T-helper 17 cell (primary cell): ENCODE measurements at places on chromosomes 7 and 10.

- DNase-seq = no peak
Measured at GRCh38 chr10:94005050-94005449, 11.3 kb downstream of the PLCE1 start.

GRCh38 chr7:138876326-138876725 lies 78.3 kb upstream of the ATP6V0A4 start:
- DNase-seq = no peak

- DNase-seq = no peak
Measured at GRCh38 chr7:43308913-43309705, 196.7 kb downstream of the HECW1 start.

- no peak for DNase-seq
Measured at GRCh38 chr7:121323515-121324302, 5.1 kb upstream of the WNT16 start.

- DNase-seq = no peak
Measured at GRCh38 chr7:51144178-51144577, 172.4 kb downstream of the COBL start.

DNA sequence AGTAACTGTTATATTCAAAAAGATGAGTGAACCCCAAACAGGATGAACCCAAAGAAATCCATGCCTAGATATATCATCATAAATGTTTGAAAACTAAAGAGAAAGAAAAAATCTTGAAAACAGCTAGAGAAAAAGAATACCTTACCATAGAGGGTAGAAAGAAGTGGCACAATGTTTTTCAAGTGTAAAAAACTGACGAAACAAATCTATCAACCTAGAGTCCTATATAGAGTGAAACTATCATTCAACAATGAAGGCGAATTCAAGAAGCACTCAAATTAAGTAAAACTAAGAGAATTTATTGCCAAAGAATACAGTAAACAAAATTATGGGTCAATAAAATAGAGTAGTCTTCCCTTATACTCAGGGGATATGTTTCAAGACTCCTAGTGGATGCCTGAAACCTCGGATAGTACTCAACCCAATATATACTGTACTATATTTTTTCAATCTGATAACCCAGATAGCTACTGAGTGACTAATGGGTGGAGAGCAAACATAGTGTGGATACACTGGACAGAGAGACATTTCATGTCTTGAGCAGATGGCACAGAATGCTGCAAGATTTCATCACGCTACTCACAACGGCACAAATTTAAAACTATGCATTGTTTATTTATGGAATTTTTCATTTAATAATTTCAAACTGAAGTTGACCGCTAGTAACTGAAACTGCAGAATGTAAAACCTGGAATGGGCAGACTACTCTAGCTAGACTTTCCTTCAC lies 52.6 kb upstream of the TMEM106B start:
- DNase-seq = no peak

DNA sequence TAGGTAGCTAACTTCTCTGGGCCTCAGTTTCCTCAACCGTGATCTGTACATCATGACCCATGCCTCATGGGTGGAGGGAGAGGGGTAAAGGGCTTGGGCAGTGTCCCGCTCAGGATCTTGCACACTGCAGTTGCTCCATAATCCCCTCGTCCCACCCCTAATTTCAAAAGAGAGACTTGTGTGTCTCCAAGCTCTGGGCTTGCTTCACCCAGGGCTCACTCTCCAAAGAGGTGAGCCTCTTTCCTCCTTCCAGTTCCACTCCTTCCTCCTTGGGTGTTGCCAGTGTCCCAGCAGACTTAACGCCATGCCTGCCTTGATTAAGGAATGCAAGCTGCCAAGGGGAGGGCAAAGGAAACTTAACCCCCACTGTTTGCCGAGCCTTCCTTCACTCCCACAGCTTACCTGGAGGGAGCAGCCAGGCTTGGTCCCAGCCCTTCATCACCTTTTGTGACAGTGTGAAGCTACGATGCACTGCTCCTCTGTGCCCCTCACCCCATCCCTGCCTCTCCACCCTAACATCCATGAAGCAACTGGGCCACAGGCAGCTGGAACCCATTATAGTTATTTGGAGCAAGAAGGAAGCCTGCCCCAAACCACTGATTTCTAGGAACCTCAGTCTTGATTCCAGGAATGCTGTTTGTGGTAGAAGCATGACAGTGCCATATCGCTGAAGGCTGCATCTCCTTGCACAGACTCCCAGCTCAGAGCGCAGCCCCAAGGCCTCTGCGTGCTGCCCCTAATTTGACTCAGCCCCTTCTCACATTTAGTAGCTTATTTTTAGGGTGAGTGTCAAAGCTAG lies 363.3 kb downstream of the TNS3 start:
- DNase-seq = no peak

GRCh38 chr7:73865738-73866445 lies 4.9 kb downstream of the TMEM270 start:
- DNase-seq = no peak
